ENCODE measurements at places on chromosomes 12 and 14. TPM values are rescaled to one million over a fixed set of nuclear protein-coding genes. Genes with fewer than 3 reads are reported as not detected.

The GLIPR1L1 gene
- not detected for total RNA-seq

The YLPM1 gene
- 30.9 TPM for total RNA-seq

The TWF1 gene
- total RNA-seq, result 90.8 TPM

The TTC6 gene
- not detected for total RNA-seq

Measured in cardiac ventricle fibroblast (primary cell).